Tongue (tissue), 3 donors: ENCODE measurements at places on chromosomes 13 and 19. TPM values are rescaled to one million over a fixed set of nuclear protein-coding genes. Genes with fewer than 3 reads are reported as not detected.

PSG2 gene
- total RNA-seq = not detected

NAPSA gene
- 0.51 TPM for total RNA-seq

NOVA2 gene
- total RNA-seq = 2.9 TPM

ANGPTL8 gene
- total RNA-seq = not detected

C5AR1 gene
- 1.2 TPM for total RNA-seq

CAPS gene
- 7.6 TPM for total RNA-seq

KLHL1 gene
- 0.31 TPM for total RNA-seq

ZNF264 gene
- total RNA-seq = 52.6 TPM

MAP4K1 gene
- total RNA-seq = 2.9 TPM

ZNF726 gene
- 9.3 TPM for total RNA-seq

KCNC3 gene
- total RNA-seq = 1.0 TPM

CPT1C gene
- total RNA-seq = 5.1 TPM

TNFSF11 gene
- 1.3 TPM for total RNA-seq
